ENCODE measurements at places on chromosomes 7 and 10. TPM values are rescaled to one million over a fixed set of nuclear protein-coding genes. Genes with fewer than 3 reads are reported as not detected.

DNA sequence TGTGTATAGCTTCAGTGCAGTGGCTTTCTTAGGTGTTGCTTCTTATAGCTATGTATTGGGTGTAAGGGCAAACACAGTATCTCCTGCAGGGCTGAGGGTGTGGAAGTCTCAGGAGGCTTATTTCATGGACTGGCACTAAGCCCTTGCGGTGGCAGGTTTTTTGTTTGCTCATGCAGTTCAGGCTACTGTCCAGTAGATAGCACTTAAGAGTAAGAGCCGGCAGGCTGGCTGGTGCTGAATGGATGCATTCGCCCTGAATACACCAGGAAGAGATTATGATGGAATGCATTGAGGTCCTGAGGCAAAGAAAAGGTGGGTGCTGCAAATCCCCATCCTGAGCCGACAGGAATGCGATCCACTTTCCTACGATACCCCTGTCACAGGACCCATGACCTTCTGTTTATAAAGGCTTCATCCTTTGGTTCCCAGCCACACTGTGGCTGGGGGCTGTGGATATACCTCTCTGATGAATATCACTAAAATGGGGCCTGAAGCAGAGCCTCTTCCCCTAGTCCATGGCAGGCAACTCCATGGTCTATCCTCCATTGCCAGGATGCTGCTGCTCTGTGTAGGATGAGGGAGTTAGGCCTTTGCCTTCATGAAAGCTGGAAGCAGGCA lies 44.9 kb downstream of the ANXA8 start:
- no peak for DNase-seq

- DNase-seq, result no peak
Observed at GRCh38 chr10:79561257-79561656, 1.1 kb upstream of the SFTPA2 start.

Gene ARID5B
- 13.7 TPM for polyA plus RNA-seq

DNA sequence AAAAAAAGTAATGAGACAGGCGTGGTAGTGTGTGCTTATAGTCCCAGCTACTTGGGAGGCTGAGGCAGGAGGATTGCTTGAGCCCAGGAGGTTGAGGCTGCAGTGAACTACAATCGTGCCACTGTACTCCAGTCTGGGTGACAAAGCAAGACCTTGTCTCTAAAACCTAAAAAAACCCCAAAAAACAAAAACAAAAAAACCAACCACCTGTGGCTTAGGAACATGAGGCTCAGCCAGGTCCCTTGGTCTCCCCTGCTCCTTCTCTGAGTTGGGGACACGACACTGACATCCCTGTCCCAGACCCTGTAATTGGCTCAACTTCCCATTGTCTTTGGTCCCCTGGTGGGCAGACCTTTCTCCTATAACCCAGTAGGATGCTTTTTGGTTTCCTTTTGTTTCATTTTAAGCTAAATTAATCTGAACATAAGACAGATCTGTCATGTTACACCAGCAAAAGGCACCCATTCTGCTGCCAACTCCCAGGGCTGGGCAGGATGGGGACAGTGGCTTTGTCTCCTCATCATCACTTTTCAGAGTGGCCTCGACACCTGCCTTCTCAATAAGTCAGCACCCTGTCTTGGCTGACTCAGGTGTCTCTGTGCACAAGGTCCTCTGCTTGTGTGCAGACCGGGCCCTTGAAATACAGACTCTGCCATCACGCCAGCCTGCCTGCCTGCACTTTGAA lies 74.4 kb downstream of the MYL10 start:
- DNase-seq, result no peak

GRCh38 chr10:22620929-22621328 lies 93.4 kb downstream of the PIP4K2A start:
- no peak for DNase-seq

Gene MOGAT3
- not detected for polyA plus RNA-seq

DNA sequence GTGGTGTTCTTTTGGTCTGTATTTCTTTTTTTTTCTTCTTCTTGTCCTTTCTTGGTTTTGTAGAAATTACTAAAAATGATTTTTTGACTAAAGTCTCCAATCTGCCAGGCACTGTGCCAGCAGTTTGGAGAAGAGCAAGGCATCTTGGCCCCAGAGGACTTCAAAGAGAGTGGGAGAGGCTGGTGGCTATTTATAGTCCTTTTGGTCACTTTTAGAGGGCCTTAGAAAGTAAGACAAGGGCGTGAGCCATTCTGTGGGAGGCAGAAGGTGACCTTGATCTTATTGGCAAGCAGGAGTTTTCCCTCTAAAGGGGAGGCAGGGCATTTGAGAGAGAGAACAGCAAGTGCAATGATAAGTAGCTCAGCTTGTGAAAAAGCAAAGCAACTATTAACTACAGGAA lies 211.9 kb downstream of the GALNT17 start:
- DNase-seq, result no peak

Gene SYNPO2L
- polyA plus RNA-seq, result 191 TPM

Gene IFIT2
- 4.2 TPM for polyA plus RNA-seq

GRCh38 chr7:134120405-134120804 lies 6.7 kb upstream of the LRGUK start:
- DNase-seq, result no peak

Gene KMT2E
- polyA plus RNA-seq, result 17.8 TPM

Gene FGFR2
- polyA plus RNA-seq, result 16.5 TPM

DNA sequence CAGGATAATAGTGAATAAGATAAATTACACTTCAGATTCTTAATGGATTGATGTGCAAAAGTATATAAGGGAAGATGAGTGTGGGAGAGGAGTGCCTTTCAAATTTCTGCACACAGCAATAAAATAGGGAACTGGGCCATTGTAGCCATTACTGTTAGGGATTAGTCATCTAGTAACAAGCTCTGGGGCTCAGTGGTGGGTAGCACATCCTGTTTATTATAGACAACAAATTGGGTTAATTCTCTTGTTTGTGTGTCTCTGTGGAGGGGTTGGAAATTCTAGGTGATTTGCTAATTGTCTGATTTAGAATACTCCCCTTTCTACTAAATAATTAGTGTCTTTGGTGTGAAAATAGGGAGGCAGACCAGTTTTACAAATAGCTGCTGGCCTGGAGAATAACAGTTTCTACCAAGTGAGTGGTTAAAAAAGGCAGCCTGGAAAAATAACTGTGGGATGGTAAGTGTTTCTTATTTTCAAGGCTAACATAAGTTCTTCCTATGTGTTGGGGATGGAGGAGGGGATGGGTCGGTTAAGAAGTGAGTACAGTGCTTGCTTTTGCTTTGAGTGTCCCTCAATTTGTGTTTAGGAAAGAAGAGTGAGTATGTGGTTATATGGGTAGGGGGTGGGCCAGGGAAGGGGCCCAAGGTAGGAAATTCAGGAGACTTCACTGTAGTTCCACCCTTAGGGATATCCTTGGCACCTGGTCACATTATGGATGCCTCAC lies 43.3 kb upstream of the TMEM248 start:
- no peak for DNase-seq

DNA sequence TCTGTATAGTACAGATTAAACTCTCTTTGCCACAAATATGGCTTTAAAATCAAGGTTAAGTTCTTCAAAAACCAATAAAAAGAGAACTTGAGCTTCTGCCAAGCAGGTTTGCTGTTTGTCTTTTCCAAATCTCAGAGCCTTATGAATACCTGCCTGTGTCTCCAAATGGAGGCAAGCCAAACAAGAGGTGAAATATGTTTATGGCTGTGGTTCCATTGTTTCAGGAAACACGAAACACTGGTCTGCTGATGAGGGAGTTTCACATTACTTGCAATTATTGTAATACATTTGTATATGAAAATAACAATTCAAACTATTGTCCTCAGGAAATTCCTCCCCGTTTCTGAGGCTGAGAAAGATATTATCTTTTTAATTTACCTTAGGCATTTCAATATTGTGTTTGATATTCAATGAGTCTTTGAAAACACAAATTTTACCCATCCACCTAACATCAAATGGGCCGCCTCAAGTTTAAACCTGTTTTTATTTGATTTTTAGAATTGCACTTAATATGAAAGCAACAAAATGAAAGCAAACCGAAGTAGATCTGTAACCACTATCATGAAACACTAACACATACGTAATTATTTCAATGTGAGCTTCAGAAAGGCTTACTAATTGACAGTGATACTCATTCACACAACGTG lies 359.3 kb downstream of the HGF start:
- no peak for DNase-seq

Gene CHST3
- polyA plus RNA-seq, result 14.9 TPM

- DNase-seq, result no peak
Observed at GRCh38 chr10:62648921-62649320, 155.6 kb upstream of the ADO start.

Gene TFPI2
- 6.5 TPM for polyA plus RNA-seq

Gene DKK1
- polyA plus RNA-seq, result 0.18 TPM

Gene GAD2
- polyA plus RNA-seq, result not detected

Gene CADPS2
- polyA plus RNA-seq, result 11.5 TPM

Gene ADCY1
- polyA plus RNA-seq, result 2.2 TPM

- no peak for DNase-seq
Observed at GRCh38 chr10:128716181-128716580, 590.0 kb upstream of the MKI67 start.

Gene SGPL1
- polyA plus RNA-seq, result 4.2 TPM

DNA sequence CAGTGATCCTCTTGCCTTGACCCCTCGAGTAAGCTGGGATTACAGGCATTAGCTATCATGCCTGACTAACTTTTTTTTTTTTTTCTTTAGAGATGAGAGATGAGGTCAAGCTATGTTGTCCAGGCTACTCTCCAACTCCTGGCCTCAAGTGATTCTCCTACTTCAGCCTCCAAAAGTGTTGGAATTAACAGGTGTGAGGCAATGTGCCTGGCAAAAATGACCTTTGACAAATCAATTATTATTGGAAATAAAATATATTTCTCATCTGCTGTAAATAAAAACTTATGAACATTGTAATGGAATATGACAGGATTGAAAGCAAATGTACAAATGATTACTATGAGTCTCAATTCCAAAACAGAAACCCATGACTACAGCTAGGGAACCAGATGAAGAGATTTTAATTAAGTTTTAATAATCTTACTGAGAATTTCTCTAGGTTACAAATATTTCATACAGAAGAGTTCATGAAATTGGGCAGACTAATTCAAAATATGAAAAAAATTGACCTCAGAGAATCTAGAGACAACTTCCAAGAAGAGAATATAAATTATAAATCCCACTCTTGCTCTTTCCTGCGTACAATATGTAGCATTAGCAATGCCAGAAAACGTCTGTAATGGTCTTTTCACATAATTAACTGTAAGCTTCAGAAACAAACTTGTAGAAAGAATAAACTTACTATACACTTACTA lies 414.7 kb downstream of the DGKB start:
- no peak for DNase-seq

- no peak for DNase-seq
Observed at GRCh38 chr7:155198196-155198892, 99.3 kb upstream of the INSIG1 start.

Gene NEUROD6
- not detected for polyA plus RNA-seq

- peak; percentile 58 for DNase-seq
Observed at GRCh38 chr7:922334-923107, 32.0 kb downstream of the ADAP1 start.

DNA sequence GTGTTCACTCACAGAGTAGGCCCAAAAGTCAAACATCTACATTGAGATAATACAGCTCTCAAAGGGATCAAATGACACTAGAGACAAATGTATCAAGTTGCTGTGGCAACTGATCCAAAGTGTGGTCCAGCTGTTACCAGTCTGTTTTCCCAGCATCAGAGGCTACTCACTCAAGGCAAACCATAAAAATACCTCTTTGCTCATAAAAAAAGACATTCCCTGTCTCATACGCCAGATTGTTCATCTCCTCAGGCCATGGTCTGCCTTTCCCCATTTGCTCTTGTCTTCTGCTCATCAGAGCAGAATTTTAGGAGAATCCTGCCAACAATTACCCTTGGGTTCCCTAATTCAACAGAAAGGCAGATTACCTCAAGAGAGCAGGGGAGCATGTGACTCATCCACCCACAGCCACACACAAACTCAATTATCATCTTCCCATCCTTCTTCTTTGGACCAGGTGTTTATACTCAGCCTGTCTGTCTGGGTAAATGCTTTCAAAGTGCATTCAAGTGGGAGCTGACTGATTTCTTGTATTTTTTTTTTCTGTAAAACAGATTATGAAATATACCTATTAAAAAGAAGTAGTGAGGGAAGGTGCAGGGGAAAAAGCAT lies 226.5 kb upstream of the HPS1 start:
- no peak for DNase-seq

DNA sequence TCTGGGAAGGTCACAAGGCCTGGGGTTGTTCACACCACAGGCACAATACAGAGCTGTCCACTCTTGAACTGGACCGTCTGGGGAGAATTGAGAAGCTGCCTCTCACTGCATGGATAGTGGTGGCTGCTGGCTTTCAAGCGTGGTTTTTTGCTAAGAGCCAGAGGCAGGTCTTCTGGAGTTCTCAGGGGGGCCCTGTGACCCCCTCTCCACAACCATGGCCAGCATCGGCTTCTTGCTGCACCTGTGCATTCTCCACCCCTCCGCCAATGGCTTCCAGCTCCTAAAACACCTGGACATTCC lies 140.3 kb downstream of the ADCY1 start:
- no peak for DNase-seq

- DNase-seq, result no peak
Observed at GRCh38 chr7:25149836-25150235, 24.8 kb upstream of the CYCS start.

DNA sequence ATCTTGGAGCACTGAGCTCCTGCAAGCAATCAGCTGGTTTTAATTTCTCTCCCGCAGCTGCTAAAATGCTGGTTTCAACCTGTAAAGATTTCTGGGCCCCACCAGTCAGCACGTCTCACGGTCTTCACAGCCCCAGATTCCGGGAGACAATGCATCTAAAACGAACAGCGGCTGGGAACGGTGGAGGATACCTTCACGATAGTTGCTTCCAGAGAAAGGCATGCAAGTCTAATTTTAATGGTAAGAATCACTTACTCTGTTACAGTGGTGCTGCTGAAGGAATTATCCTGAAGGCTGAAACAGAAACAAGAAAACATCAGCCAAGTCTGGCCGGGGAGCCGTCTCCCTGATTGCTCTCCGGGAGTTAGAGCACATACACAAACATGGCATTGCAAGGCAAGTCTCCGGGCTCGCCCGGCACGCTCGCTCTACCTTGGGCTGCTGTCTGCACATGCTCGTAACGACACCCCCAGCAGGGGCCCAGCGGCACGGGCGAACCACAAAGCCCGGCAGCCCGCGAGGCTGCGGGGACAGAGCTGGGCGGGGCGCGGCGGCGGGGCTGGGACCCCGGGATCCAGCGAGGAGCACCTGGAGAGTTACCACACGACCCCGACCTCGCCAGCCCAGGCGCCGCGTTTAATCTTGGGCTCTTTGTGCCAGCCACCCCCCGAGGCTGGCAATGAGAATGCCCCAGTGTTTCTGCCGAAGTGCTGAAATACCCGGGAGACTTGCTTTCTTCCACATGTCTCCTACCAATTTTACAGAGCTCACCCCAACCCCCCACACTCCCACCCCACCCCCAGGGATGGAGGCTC lies at the start of gene FAM13C:
FAM13C (minus strand) TSS at position 406 of the 815 bp plus-strand sequence; CDS start at position 317, 89 bp downstream.
- DNase-seq, result peak; percentile 69

- DNase-seq, result no peak
Observed at GRCh38 chr10:30114881-30115625, 55.7 kb upstream of the JCAD start.

Gene INTS15
- polyA plus RNA-seq, result 9.4 TPM

Gene DNAJC12
- polyA plus RNA-seq, result 5.8 TPM

- no peak for DNase-seq
Observed at GRCh38 chr7:82167558-82168314, 275.8 kb downstream of the CACNA2D1 start.

Data from right cardiac atrium (tissue), 5 donors.